ENCODE measurements at places on chromosomes 6 and 20.
A peak's percentile ranks its signal among the peaks of the same experiment; 100 is the strongest.

DNA sequence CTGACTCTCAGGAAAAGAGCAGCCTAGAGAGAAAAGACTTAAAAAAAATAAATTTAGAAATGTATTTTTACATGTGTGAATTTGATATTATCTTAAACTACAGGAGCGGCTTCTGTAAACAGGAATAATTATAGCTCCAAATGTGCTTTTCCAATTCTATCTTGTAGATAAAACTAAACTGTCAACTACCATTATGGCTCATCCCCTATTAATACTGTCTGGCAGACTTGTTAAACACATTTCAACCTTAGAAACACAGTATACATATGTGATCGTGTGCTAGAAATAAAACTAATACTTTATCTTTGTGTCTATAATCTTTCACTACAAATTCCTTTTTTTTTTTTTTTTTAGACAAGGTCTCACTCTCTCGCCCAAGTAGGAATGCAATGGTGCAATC lies 75.8 kb downstream of the CNKSR3 start:
- DNase-seq, result no peak

DNA sequence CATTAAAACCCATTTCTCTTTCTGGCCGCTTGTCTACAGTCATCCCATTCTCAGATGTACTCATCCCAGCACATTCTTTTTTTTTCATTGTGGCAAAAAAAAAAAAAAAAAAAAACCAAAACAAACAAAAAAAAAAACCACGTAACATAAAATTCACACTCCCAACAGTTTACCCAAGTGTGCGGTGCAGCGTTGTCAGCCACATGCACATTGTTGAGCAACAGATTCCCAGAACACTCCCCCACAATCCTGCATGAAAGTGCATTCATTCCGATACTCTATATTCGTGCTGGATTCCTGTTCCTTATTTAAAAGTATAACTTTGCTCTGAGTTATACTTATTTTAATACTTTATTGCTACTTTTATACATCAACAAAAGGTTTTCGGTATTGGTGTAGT lies 96.0 kb downstream of the SASH1 start:
- no peak for DNase-seq

GRCh38 chr6:145368075-145368474 lies 367.2 kb downstream of the EPM2A start:
- no peak for DNase-seq

GRCh38 chr20:44849703-44850102 lies 35.8 kb upstream of the YWHAB start:
- no peak for DNase-seq

- DNase-seq, result no peak
These were observed 500.6 kb downstream of the QKI start for GRCh38 chr6:163915131-163915530.

- no peak for DNase-seq
These were observed 470 bp downstream of the COL20A1 start for GRCh38 chr20:63293456-63293855.

DNA sequence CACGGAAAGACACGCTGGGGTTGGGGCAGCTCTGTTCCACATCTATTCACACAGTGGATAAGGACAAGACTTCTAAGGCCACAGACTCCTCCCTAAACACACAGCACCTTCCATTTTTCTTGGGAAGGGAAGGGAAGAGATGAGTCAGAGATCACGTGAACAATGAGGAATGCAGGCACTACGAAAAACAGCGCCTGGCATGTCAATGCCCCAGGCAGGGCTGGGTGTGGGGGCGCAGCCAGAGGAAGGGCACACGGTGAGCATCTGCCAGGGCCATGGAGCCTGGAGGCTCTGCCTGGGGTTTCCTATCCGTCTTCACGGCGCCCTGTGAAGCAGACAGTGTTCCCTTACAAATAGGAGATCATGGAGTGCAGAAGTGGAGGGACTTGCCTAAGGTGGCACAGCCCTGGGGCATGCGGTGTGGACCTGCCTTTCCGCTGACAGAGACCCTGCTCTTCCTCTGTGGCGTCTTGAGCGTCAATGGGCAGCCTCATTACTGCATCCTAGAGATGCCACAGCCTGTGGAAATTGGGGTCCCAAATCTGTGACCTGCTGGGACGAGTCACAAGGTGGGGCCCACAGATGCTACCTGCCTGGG lies 15.4 kb downstream of the UNC93A start:
- DNase-seq, result no peak

DNA sequence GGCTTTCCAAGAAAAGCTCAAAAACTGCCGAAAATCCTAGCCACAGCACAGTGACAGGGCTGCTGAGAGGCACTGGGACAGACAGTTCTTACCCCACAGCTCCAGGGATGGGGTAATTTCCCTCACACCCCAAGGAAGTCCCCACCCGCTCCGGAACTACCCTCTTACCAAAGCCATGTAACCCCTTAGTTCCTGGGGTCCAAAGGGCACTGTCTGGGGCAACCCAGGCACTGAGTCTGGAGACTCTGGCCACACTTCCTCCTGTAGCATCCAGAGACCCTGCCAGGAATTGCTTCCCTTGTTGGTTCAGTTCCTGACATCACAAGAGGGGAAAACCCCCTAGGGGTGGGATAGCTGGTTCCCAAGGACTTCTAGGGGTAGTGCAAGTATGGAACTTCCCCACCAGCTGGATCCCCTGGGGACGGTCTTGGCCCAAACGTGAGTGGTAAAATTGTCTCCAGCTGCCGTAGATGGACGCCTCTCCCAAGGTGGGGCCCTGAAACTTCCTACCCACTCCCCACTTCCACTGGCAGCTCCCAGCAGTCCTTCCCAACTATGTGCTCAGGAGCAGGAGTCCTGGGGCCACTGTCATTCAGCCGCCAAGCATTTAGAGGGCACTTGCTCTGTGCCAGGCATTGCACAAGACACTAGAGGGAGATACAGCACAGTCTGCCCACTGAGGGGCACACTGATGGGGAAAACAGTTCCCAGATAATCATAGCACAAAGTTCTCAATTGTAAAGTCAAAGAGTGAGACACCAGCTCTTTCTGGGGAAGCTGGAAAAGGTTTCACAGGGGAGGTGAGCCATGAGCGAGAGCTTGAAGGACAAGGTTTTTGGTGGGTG lies 17.2 kb upstream of the HCK start:
- peak; percentile 80 for DNase-seq
